ENCODE measurements at places on chromosomes 7 and 10.

- no peak for DNase-seq
These were observed 37.7 kb downstream of the CDK13 start for GRCh38 chr7:39987641-39988347.

DNA sequence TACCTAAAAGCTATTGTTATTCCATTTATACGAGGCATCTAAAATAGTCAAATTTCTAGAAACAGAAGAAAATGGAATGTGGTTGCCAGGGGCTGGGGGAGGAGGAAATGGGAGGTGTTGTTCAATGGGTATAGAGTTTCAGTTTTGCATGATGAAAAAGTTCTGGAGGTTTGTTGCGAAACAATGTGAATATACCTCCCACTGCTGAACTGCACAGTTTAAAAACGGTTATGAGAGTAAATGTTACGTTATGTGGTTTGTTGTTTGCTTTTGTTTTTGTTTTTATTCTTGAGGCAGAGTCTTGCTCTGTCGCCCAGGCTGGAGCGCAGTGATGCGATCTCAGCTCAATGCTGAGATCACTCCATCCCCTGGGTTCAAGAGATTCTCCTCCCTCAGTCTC lies 64.9 kb upstream of the NRBF2 start:
- DNase-seq, result no peak

DNA sequence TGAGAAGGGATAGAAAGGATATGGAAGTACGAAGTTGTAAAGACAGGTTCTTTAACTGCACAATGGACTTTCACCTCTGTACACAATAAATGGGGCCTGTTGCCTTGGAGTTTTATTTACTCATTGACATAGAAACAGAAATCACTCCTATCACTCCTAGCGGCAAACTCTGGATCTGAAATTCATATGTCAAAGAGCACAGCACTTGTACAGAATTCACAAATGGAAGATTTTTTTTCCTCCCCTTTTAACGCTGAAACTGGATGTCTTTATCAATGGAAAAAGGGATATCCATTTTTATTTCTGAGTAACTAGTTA lies 18.2 kb downstream of the NT5C3A start:
- no peak for DNase-seq

GRCh38 chr10:50951365-50951764 lies 65.9 kb upstream of the A1CF start:
- DNase-seq, result no peak

GRCh38 chr7:24574950-24575349 lies 1.7 kb downstream of the PALS2 start:
- DNase-seq, result no peak

DNA sequence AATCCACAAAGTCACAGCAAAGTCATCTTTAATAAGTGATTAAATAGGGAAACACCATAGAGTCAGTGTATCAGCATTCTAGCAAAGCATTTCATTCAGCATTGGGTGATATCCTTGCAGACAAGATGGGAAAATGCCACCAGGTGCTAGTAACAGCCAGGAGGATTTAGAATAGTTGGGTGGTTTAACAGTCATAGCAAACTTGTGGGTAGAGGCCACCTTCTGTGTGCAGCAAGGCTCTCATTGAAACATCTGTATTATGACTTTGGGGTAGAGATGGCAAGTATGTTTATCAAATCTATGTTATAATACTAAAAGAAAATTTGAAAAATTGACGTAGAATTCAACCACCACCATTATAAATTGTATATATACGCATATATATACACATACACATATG lies 26.4 kb upstream of the ADO start:
- no peak for DNase-seq

DNA sequence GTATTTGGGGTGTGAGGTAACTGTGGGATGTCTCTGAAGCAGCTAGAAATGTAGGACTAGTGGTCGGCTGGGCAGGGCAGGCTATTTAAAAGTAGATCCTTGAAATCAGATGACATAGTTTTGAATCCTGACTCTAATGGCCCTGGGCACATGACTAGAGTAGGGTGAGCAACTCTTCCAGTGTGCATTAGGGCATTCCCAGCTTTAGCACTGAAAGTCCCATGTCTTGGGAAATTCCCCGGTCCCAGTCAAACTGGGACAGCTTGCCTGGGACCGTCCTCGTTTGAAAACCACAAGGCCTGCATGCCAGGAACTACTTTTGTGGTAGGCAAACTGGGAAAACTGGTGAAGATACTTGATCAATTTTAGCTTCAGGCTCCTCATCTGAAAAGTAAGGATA lies 255.3 kb downstream of the PTEN start:
- no peak for DNase-seq

DNA sequence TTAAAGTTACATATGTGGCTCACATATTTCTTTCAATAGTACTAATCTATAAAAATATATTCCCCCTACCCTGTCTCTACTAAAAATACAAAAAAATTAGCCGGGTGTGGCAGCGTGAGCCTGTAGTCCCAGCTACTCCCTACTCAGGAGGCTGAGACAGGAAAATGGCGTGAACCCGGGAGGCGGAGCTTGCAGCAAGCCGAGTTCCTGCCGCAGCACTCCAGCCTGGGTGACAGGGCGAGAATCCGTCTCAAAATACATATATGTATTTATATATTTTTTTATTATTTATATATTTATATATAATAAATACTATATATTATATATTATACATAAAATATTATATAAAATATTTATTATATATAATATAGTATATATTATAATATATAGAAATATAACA lies 69.7 kb upstream of the GRM3 start:
- DNase-seq, result no peak

DNA sequence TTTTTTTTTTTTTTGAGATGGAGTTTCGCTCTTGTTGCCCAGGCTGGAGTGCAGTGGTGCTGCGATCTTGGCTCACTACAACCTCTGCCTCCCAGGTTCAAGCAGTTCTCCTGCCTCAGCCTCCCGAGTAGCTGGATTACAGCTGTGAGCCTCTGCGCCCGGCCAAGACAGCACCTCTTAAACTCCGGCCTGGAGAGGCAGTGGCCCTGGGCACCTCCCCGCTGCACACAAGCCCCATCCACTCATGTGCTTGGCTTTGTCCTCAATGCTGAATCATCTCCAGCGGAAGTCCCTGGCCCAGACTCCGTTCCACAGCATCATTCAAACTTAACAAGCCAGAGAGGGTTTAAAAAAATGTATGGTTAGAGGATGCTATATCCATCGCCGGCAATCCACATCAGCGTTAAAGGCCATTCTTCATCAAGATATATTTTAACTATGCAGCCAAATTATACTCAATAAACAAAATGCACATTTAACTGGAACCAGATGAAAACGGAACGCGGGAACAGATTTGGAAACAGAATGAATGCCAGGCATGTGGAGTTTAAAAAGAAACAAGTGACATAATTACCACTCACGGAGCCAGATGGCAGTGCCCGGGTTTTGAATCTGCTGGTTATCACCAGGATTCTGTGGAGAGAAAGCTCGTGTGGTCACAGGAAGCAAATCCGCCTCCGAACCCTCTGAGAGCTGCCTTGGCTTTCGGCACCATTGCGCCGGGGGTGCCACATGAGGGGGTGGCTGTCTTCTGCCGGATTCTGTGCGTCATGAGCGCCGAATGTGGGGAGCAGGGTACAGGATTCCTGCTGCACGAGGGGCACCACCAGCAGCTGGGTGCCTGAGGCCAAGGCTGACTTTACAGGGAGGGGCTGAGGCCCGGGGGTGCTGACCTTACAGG lies 45.6 kb upstream of the CFAP46 start:
- peak; percentile 46 for DNase-seq

DNA sequence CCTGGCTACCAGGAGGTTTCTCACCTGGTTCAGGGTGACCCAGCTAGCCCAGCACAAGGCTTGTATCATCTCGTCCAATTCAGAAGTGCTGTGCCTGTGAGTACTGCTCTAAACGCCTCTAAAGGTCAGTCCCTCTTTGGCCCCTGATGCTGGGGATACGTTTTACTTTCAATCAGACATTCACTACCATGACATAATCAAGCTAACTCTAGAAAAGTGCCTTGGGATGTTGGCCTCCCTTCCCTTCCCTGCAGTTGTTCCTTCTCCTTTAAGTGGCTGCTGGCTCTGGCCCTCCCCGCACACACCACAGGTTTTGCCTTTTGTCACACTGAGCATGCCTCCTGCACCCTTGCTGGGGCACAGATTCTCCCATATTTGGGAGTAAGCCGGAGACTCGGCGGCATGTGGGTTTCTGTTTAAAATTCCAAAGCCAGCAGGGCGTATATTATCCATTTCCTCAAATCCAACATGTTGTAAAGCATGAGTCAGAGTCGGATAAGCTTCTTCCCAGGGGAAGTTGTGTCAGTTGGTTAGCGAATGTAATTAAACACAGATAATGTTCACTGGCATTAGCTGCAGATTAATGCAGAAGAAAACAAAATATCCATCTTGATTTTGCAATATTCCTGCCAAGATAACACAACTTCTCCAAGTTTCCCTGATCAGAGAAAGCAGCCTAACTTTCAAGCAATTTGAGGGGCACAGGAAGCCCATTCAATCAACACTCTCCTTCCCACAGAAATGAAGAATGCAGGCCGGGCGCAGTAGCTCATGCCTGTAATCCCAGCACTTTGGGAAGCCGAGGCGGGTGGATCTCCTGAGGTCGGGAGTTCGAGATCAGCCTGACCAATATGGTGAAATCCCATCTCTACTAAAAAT lies 31.8 kb upstream of the VCL start:
- DNase-seq, result peak; percentile 77

- DNase-seq, result peak; percentile 45
These were observed 128.1 kb upstream of the FAM20C start for GRCh38 chr7:64098-64915.

DNA sequence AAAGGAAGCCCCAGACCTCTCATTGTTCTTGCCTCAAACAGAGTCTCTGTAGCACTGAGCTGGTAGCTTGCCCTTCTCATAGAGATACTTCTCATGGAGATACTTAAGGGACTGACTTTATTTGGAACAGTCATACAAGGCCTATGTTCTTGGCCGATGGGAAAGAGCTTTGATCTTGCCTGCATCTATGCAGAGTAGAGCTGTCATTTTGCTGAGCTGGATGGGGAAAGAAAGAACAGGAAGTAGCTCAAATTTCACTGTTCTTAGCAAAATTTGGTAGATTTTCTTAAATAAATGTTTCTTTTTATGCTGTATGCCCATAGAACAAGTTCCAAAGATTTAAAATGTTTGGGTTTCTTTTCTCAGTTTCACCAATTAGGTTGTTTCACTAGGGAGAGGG lies 119.3 kb upstream of the SEC61G start:
- DNase-seq, result no peak

DNA sequence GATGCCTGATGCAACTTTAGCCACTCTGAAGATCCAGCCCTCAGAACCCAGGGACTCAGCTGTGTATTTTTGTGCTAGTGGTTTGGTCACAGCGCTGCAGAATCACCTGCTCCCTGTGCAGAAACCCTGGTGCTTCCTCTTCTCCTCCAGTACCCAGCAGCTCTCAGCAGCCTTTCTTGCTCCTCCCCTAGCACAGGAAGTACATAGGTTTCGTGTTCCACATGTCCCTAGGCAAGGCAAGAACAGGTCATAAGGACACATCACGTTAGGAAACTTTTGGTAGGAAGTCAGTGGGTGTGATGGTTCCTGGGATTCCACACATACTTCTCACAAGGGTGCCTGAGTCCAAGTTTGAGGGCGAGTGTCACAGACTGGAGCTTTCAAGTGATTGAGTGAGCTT lies 167.9 kb upstream of the PRSS1 start:
- no peak for DNase-seq

DNA sequence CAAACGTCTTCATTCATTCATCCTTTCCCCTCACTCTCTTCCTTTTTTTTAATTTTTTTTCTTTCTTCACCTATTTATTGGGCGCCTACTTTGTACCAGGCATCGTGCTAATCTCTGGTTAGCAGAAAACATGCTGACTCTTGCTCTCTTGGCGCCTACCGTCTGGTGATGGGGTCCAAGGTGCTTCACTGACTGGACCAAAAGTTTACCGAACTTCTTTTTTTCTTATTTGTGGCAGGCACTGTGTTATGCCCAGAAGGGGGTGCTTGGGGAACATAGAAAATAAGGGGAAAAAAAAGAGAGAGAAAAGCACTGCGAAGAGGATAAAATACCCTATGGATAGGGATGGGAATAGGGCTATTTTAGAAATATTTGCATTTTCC lies 505 bp upstream of the FAM204A start:
- DNase-seq, result no peak

DNA sequence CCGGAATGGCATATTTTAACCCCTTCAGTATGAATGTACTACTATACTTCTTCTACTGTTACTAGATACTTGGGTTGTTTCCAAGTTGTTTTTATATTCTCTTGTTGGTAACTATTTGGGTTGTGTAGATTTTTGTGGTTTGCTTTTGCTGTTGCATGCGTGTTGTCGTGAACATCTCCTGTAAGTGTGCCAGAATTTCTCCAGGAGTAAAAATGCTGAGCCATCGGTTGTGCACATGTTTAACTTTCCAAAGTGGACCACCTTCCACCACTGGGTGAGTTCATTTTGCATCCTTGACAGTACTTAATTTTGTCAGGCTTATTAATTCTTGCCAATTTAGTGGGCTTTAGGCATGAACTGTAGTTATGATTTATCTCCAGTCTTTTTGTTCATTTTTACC lies 47.9 kb downstream of the CSGALNACT2 start:
- DNase-seq, result no peak

GRCh38 chr7:85866540-85866939 lies 679.7 kb upstream of the SEMA3D start:
- DNase-seq, result no peak

DNA sequence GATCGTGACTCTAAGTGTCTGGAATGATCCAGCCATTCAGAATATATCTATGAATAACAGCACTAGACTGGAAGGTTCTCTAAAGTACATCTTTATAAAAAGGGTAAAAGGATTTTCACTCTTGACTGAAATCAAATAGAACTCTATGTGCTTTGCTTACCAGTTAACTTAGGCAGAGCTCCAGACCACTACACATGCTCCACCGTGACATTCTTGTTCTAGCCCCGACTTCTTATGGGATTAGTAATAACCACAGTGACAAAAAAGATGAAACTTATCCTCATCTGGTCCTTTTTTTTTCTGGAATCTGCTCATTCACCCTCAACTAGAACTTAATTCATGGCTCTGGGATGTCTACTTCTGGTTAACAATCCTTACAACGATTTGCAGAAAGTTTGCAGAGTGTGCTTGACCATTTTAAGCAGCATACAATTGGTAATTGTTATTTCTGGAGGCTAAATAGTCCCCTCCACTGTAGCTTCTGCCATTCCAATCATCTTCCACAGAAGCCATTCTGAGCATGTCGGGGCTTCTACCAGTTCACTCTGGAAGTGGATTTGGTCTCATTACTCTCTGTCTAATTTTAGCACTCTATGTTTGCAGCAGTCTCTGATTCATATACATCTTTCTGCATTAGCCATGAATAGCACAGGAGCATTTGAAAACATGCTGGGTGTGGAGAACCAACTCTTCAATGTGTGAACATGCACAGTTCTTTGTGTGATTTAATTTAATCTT lies 163.7 kb upstream of the CDC14C start:
- DNase-seq, result no peak
